ENCODE measurements at places on chromosomes 11 and 22.

- DNase-seq = no peak
These were observed 7.6 kb upstream of the MS4A10 start for GRCh38 chr11:60777572-60777971.

DNA sequence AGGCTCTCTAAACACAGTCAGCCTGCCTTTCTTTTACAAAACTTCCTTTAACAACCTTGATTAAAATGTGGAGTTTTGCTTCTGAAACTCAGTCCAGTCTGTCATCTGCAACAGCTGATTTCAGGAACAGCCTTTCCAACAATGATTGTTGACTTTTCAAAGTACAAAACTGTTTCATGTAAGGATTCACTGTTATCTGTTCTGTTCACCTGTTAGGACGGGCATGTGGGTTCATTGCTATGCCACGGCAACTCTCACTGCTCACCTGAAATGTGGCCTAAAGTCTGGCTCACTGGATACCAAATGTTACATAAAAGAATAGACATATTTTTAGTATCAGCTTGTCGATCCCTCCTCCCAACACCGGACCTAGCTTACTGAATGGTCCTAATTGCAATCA, 242.8 kb downstream of the LUZP2 start:
- no peak for DNase-seq

- DNase-seq = no peak
These were observed 1.6 kb upstream of the PLAAT4 start for GRCh38 chr11:63534895-63535461.

DNA sequence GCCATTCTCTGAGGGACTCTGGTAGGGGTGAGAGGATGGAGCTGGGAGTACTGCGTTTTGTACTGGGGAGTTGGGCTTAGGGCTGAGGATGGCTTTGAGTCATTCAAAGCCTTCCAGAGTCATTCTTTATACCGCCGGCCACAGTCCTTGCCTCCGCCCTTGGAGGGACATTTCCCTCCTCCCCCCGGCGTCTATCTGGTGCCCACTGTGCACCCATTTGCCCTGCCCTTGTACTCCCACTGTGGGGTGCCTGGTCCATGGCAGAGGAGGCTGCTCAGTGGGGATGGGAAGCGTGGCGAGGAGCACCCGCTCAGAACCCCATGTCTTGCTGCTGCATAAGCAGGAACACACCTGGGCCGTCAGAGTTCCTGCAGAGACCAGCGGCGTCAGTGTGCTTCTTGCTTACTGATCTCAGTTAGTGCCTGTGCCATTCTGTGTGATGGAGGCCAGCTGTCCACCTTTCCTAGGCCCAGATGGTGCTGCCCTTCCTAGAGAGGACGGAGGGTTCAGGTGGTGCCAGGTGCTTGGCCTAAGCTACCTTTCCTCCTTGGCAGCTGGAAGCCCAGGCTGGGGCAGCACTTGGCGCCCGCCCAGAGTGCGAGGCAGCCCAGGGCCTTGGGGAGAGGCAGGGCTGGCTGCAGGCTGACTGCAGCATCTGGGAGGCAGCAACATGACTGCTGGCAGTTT, 23.3 kb upstream of the TMEM191C start:
- DNase-seq = no peak

- no peak for DNase-seq
These were observed 26.4 kb upstream of the ADORA2A start for GRCh38 chr22:24400726-24401596.

DNA sequence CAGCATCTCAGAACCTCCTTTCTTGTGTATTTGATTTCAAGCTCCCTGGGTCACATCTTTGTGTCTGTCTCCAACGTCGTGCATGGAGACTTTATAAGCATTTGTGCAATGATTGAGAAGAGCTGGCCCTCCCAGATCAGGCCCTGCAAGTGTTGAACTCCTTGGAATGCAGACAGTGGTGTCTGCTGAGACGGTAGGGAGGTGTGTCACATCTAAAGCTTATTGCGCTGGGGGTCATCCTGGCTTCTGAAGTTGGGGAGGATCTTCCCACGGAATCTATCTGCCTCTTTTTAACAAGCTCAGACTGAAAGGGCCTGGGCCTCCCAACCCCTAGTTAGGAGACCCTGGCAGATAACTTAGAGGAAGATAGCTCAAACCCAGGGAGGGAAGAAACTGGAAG, 6.7 kb downstream of the APLNR start:
- no peak for DNase-seq

DNA sequence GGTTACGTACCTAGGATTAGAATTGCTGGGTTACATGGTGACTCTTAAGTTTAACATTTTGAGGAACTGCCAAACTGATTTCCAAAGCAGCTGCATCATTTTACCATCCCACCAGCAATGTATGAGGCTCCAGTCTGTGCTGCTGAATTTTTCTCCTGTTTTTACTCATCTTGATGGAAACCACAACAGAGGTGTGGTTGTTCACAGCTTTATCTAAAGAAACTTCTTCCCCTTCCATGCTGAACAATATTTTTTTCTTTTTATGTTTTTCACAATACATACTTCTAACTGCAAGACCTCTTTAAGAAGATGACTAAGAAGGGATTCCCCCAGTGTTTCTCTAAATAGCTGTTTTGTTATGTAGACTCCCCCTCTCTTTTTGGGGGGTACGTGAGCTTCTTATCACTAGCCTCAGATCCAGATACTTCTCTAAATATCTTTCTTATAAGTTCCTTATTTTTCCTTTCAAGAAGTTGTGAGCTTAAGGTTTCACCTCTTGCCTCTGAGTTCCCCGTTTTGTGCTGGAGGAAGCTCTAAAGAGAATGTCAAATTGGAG, 24.0 kb downstream of the TCP11L1 start:
- no peak for DNase-seq

DNA sequence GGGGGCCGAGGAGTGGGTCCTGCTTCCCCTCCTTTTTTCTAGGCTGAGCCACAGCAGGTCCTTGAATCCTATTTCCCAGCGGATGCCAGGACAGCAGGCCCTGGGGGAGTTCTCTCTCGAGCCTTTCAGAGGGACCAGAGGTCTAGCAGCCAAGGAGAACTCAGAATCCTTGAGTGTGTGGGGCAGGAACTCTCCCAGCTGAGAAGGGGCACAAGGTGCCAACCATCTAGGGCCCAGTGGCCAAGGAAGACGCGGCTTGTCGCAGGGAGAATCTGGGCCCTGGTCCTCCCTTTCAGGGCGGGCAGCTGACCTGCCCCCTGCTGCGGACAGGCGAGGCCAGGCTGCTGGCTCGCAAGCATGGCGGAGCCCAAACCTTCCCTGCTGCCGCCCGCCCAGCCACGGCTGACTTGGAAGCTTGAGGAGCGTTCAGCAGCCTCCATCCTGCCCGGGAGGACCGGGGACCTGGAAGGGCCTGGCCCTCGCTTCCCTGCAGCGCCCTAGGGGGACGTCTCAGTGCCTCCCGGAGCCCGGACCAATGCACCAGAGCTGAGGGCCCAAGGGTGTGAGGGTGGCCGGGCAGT, 972 bp upstream of the TSSC4 start:
- DNase-seq = no peak

DNA sequence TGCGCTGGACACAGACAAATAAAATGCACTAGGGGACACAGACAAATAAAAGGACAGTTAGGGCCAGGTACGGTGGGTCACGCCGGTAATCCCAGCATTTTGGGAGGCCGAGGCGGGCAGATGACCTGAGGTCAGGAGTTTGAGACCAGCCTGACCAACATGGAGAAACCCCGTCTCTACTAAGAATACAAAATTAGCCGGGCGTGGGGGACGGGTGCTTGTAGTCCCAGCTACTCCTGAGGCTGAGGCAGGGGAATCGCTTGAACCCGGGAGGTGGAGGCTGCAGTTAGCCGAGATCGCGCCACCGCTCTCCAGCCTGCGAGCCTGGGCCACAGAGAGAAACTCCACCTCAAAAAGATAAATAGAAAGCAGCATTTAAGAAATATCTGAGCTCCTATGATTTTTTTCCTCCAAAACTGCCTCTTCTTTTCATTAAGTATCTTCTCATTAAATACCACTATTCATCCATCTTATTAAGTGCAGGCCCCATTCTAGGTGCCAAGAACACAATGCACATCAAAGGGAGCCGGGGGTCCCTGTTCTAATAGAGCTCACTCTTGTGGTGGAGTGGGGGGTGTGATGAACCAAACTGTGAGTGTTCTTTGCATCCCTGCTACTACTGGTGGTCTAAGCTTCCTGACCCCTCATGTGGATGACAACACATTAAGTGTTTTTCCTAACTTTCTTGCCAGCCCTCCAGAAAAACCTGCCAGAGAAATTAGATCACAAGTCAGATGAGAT, 766 bp upstream of the ZNHIT2 start:
- no peak for DNase-seq

DNA sequence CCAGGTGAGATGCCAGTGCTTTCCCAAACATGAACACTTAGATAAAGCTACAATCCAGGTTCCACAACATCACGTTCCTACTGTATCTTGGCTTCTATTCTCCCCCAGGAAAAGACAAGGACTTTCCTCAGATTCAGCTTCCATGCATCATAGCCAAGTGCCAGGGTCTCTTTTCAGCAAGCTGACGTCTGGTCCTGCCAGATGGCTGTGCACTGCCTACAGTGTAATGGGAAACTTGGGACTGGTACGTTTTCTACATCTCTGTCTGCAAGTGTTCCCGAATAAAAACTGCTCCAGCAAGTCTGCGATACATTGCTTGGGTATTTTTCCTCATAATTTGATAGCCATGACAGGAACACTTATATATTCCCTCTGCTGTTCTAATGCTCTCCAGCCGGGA, 412.5 kb downstream of the FAM181B start:
- no peak for DNase-seq

- DNase-seq = no peak
These were observed 30.0 kb upstream of the RAB39A start for GRCh38 chr11:107898270-107898669.

DNA sequence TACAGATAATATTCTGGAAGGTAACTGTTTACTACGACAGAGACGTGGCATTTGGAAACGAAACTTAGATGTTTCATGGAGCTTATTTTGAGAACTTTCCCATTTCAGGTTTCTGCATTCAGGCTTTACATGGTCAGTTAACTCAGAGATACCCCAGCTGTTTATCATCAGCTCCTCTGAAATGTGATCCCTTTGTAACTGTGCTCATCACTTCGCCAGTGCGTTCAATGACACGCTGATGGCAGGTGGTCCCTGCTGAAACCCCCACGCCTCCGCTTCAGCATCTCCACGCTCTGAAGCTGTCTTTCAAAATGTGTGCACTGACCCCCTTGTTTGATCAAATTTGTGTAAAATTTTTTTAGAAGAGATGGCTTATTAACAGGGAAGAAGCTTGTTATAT, 30.5 kb downstream of the ALG12 start:
- no peak for DNase-seq

- no peak for DNase-seq
These were observed 11.7 kb downstream of the POU2AF3 start for GRCh38 chr11:111310088-111310487.

DNA sequence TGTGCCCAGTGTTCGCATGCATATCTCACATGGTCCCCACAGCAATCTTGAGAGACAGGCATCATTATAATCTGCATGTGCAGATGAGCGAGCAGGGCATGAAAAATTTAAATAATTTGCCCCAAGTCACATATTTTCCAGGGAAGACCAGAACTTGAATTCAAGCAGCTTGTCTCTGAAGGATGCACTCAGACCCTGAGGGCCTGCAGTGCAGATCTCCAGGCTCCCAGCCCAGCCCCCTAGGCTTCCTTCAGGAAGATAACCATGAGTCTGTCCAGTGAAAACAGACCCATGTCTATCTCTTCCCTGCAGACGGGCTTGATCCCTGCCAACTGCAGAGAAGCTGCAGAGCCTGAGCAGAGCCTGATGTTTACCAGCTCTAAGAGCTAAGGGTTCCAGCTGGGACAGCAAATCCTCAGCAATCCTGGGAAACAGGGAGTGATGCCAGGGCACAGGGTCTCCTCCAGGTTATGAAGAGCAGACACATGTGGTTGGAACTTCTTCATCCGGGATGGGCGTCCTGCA, 55.1 kb downstream of the NAV2 start:
- no peak for DNase-seq

GRCh38 chr22:39933741-39934140, 26.5 kb upstream of the TMA7B start:
- DNase-seq = no peak

GRCh38 chr11:86509588-86509974, 134.9 kb downstream of the CCDC81 start:
- DNase-seq = no peak

DNA sequence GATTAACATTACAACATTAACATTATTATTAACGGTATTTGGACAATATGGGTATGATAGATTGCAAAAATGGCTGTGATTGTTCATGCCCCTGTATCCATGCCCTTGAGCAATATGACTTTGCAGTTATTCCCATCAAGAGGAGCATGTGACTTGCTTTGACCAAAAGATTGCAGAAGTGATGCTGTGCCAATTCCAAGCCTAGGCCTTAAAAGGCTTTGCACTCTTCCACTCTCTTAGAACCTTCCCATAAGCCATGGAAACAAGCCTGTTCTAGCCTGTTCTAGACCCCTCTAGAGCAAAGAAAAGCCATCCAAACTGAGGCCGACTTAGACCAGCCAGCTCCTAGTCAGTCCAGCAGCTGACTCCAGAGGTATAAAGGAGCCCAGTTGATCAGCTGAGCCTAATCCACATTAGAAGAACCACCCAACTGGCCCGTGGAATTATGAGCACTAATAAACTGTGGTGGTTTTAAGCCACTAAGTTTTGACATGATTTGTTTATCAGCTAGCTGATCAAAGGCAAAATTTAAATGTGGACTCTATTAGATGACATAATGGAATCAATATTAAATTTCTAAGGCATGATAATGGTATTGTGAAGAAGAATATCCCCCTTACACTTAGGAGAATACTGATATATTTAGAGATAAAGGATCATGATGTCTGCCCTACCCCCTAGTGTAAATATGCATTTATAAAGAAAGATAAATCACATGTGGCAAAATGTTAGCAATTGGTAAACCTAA, 28.6 kb downstream of the RAB30 start:
- no peak for DNase-seq

- no peak for DNase-seq
These were observed 151.8 kb downstream of the NAV2 start for GRCh38 chr11:19864141-19865140.

DNA sequence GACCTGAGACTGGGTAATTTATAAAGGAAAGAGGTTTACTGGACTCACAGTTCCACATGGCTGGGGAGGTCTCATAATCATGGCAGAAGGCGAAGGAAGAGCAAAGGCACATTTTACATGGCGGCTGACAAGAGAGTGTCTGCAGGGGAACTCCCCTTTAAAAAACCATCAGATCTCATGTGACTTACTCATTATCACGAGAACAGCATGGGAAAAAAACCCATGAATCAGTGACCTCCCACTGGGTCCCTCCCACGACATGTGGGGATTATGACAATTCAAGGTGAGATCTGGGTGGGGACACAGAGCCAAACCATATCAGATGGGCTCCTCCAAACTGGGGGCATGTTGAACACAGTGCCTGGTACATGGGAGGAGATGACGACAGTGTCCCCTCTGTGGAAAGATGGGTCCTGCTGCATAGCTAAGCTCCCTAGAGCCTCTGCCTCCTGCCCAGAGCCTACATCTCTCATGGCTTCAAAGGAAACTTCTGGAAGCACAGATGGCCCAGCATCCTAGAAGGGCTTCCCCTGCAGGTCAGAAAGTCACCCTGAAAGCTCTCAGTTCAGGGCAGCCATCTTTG, 46.1 kb downstream of the MYEOV start:
- no peak for DNase-seq
